Esophagus squamous epithelium (tissue), 5 donors: ENCODE measurements at places on chromosomes 13 and 19.

DNA sequence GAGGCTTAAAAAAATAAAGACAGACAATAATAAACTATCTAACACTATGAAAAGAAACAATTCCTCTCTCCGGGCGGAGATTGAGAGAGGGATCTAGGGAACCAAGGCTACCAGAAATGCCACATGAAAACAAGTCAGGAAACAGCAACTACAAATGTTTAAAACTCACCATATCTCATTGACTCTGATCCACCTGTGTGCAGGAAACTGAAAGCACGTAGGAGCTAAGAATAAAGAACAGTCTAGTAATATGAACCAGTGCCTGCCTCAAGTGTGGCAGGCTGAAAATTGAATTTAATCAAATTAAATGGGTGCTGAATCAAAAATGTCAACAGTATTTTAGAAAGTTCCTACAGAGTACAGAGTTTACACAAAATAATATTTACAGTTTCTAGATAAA, 1701.0 kb downstream of the SLITRK5 start:
- no peak for DNase-seq

GRCh38 chr13:98738213-98738612, 14.3 kb downstream of the SLC15A1 start:
- no peak for DNase-seq

DNA sequence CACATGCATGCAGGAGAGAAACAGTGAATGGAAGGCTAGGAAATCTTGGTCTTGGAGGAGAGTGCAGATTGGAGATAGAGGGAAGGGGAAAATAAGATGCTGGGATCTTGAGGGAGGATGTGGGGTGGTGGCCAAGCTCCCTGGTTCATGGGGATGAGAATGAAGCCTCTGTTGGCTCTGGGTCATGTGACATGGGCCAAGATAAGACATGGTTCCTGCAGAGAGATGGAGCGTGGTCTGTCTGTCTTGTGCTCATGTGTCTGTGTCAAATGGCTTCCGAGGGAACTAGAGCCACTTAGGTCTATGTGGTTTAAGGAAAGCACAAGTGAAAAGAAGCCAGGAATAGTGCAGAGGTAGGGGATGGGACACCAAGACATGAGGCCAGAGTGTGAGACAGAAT, 30.8 kb upstream of the FFAR2 start:
- DNase-seq, result no peak

DNA sequence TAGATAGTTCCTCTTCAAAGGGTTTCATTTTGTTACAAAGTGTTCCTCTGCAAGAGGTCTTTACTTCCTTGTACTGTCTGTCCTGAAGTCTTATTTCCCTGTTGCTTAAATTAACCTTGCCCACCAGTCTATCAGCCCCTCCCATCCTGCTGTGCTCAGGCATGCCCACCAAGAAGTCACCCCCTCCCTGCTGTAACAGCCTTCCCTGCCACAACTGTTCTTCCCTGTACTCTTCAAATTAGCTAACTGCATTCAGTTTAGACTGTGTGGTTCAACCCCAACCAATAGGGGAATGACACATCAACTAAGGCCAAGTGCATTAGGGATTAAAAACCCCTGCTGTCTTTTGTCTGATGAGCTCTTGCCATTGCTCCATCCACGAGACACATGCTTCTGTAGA, 34.4 kb upstream of the ZNF562 start:
- DNase-seq, result no peak

- no peak for DNase-seq
These were observed 29.2 kb upstream of the CCNP start for GRCh38 chr19:40255619-40256166.
